ENCODE measurements at places on chromosomes 1 and 21. TPM values are rescaled to one million over a fixed set of nuclear protein-coding genes. Genes with fewer than 3 reads are reported as not detected.

NBPF4 gene
- total RNA-seq, result not detected

SELL gene
- 0.56 TPM for total RNA-seq

RHBDL2 gene
- 0.09 TPM for total RNA-seq

C1orf21 gene
- 10.4 TPM for total RNA-seq

FCRLB gene
- total RNA-seq, result 1.3 TPM

LAMB3 gene
- total RNA-seq, result 21.8 TPM

RPTN gene
- 0.19 TPM for total RNA-seq

ATP6V1G3 gene
- total RNA-seq, result not detected

LAD1 gene
- total RNA-seq, result not detected

TENT5C gene
- 0.09 TPM for total RNA-seq

C1QA gene
- not detected for total RNA-seq

HSF2BP gene
- total RNA-seq, result 4.3 TPM

DENND2C gene
- 0.47 TPM for total RNA-seq

SPRR4 gene
- not detected for total RNA-seq

PTCH2 gene
- total RNA-seq, result 0.18 TPM

SYNC gene
- 12.3 TPM for total RNA-seq

CHRNB2 gene
- total RNA-seq, result not detected

ESRRG gene
- total RNA-seq, result not detected

WNT2B gene
- 8.6 TPM for total RNA-seq

UBE2U gene
- total RNA-seq, result not detected

OR2L13 gene
- not detected for total RNA-seq

LYSMD1 gene
- total RNA-seq, result 2.9 TPM

CYP4A22 gene
- not detected for total RNA-seq

BATF3 gene
- 0.81 TPM for total RNA-seq

PDZK1IP1 gene
- not detected for total RNA-seq

KRTAP19-3 gene
- total RNA-seq, result not detected

ELF3 gene
- 0.09 TPM for total RNA-seq

AQP10 gene
- not detected for total RNA-seq

PAQR6 gene
- total RNA-seq, result 0.27 TPM

FBXO28 gene
- total RNA-seq, result 33.6 TPM

RBM11 gene
- total RNA-seq, result not detected

CSF3R gene
- not detected for total RNA-seq

TRNP1 gene
- 22.8 TPM for total RNA-seq

OR10J1 gene
- not detected for total RNA-seq

ACKR1 gene
- total RNA-seq, result 0.75 TPM

LRRC7 gene
- total RNA-seq, result under 0.01 TPM

UBL4B gene
- total RNA-seq, result not detected

YRDC gene
- 22.7 TPM for total RNA-seq

GPR161 gene
- 26.7 TPM for total RNA-seq

VSIG8 gene
- not detected for total RNA-seq

PGBD5 gene
- total RNA-seq, result 0.09 TPM

PKP1 gene
- not detected for total RNA-seq

DNASE2B gene
- total RNA-seq, result not detected

FAM177B gene
- not detected for total RNA-seq

C1orf159 gene
- 4.3 TPM for total RNA-seq

RNU1-4 gene
- 5,329 TPM for total RNA-seq

CDCA8 gene
- total RNA-seq, result 10.1 TPM

LMNA gene
- 1,090 TPM for total RNA-seq

SLC9A1 gene
- total RNA-seq, result 20.2 TPM

AZIN2 gene
- total RNA-seq, result 2.8 TPM

CNR2 gene
- not detected for total RNA-seq

IGSF21 gene
- total RNA-seq, result not detected

MX1 gene
- 5.0 TPM for total RNA-seq
